ENCODE measurements at places on chromosomes 7 and 10.

DNA sequence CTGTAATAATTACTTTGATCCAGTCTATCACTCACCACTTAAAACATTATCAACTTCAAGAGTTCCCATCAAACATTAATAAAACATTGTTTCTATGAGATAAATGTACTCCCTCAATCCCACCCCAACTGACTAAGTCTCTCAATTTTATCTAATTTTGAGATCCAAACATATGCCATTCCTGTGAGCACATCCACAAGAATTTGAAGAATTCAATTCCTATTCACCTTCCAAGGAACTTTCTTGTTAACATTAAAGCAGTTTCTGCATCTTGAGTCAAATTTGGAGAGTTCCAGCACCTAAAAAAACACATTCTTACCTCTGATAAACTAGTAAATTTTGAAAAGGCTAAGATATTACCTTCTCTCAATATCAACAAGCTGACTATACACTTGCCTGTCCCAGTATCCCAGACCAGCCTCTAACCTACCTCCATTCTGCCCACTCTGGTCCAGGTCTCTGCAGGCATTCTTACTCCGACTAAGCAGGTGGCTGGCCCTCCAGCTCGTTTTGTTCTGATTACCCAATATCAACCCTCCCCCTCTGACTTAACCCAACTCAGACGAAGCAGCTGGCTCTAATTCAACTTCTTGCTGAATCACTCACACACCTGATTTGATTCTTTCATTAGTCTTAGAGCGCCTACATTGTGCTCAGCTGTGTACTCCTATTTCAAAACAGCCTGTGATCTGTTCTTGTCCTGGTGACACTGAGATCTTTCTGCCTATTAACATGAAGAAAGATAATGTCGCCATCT lies 275.2 kb downstream of the IPMK start:
- no peak for DNase-seq

DNA sequence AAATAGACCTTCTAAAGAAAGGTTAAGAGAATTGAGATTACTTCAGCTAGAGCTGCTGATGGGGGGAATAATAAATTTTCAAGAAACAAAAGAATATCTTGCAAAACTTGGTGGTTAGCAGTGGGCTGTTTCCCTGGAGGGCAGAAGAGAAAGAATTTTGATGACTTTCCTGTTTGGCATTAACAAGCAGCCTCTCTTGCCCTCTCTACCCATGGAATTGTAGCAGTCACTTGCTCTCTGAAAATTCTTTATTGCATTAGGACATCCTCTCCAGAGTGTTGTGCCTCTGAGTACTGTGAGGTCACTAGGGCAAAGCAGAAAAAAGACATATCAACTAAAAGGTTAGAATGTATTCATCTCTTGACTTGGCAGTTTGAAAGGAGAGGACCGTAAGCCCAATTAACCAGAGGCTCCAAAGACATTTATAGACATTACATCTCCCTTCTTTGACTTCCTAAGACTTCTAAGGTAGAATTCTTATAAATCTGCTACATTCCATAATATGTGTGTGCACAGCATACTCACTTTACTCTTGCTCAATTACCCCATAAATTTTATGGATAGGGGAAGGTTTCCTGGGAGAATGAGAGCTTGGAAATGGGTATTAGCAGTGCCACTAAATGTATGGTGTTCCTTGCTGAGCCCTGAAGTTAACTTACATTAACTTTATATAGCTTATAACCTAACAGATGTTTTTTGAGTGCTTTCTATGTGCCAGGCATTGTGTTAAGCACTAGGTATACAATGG lies 215.3 kb downstream of the KIF20B start:
- DNase-seq = no peak

DNA sequence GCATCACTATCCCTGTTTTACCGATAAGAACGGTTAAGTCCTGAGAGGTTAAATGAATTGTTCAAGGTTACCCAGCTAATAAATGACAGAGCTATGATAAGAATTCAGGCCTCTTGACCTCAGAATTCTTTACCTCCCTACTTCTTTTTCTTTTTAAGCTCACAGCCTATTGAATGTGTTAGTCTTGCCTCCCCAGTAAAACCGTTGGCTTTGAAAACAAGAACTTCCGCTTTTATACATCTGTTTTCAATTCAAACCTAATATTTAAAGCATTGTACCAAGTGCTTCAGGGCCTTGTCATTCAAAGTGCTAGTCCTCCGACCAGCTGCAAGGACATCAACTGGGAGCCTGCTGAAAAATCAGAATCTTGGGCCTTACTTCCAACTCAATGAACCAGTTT lies 15.6 kb downstream of the SEC31B start:
- DNase-seq = no peak

DNA sequence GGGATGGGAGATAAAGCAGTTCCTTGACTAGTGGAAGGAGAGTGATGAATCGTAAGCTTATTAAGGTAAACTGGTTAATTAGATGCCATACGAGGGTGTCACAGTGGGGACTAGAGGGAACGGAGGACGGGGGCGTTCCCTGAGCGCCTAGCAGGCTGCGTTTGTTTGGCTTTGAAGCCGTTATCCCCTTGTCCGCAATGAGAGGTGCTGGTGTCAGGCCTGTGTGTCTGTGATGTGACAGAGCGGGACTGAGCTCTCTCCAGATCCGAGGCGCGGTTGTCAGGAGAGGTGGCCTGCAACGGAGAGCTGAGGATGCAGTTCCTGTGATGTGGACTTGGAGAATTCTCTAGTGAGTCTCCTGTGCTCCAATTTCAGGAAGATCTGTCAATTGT lies 60.0 kb upstream of the PRPS1L1 start:
- DNase-seq = peak; percentile 30

GRCh38 chr7:40311307-40311706 lies 176.5 kb downstream of the SUGCT start:
- no peak for DNase-seq

DNA sequence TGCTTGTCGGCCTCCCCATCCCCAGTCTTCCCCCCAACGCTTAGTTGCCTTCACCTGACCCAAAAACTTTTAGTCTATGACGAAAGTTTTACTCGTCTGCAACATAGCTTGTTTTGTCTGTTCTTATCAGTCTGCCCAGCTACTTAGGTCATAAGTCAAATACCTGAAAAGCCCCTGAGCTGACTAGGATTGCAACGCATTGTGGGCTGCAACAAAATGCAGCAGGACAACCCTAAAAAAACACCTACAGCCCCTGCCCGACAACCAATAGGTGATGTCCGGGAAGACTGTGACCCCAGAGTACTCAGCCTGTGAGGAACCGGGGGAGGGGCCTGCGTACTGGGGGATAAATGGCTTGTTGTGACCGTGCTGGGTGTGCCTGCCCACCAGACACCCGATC lies 19.3 kb upstream of the GPER1 start:
- DNase-seq = no peak

GRCh38 chr10:112945811-112946210 lies 4.2 kb upstream of the TCF7L2 start:
- DNase-seq = no peak

DNA sequence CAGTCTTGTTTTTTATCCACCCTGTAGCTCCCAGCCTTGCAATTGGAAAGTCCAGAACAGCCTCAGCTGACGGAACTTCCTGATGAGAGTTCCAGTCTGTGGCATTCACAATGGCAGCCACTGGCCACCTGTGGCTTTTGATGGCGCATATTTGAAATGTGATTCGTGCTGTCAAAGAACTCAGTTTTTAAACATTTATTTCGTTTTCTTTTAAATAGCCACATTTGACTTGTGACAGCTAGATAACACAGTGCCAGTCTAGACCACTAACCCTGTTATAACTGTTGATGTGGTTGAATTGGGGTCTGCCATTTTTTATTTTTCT lies 97.3 kb downstream of the INPP5A start:
- DNase-seq = no peak

GRCh38 chr7:24917510-24918239 lies 62.3 kb downstream of the OSBPL3 start:
- no peak for DNase-seq

GRCh38 chr7:44727158-44727936 lies 21.3 kb upstream of the ZMIZ2 start:
- peak; percentile 42 for DNase-seq

DNA sequence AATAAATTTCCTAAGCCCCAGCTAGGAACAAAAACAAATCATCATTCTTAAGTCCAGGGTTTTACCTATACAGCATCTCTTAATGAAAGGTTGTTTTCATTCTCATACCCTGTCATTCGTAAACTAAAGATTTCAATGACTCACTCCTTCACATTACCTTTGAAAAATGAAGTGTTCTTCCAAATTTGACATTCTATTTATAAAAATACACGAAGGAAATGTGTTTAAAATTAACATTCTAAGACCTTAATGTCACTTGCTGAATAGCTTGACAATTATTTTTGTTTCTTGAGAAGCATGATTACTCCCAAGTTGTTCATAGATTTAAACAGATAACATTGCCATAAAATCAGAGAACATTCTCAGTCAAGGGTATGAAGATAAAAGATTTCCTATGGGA lies 1188.3 kb upstream of the SORCS1 start:
- no peak for DNase-seq

DNA sequence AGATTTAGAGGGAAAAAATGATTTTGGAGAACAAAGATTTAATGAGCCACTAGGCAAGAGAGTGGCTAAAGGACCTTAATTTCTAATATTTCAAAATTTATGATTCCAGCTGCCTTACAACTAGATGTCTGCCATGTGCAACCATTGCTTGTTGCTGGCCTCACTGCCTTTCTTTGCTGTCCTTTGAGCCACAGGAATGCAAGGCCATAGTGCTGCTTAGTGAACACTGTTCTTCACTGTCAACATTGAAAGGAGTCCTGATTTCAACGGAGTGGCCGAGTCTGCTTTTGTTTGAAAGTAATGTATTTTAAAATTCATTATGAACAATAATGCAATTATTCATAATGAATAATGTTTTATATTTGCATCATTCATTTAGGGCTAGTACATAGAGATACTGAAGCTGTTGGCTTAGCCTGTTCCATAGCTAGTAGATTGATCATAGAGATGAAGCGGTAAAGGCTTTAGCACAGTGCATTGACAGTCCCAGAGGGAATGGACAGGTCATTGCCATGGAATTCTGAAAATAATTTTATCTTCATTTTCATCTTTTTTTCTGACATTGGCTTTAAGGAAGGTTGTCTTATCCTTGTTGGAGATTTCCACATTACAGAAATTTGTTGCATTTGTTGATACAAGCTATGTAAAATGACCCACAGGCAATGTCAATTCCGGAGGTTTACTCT lies 544.1 kb downstream of the AUTS2 start:
- no peak for DNase-seq

- no peak for DNase-seq
Measured at GRCh38 chr10:82505009-82505408, 630.0 kb downstream of the NRG3 start.

DNA sequence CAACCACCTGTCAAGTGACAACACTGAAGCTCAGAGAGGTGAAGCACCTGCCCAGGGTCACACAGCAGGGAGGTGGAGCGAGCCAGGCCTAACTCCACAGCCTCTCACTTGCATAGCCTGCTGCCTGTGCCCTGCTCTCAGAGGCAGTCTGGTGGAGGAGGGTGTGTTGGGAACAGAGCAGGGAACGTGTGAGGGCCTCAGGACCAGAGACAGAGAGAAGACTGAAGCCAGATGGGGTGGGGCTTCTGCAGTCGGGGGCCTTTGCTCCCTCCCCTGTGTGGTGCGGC lies 114.0 kb downstream of the PTPN20 start:
- DNase-seq = no peak

DNA sequence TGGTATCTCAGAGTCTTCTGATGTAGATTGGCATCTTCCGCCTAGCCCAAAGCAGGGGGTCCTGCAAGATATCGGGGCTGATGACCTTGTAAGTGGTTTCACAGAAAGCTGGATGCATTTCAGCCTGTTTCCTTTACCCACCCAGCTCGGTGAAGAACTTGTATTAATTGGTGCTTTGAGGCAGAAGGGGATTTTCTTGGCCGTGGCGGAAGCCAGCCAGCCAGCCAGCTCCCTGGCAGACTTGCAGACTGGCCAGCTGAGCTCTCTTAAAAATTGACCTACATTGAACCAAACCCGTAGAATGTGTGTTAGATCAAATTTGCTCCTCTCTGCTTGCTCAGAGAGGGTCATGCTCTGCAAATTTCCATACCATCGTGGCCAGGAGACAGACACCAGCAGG lies 218.4 kb downstream of the ADAM12 start:
- DNase-seq = no peak

GRCh38 chr10:30384701-30385201 lies 35.7 kb upstream of the MTPAP start:
- DNase-seq = peak; percentile 64

GRCh38 chr7:2092279-2092678 lies 140.5 kb downstream of the MAD1L1 start:
- no peak for DNase-seq
